ENCODE measurements at places on chromosomes 6 and 20. TPM values are rescaled to one million over a fixed set of nuclear protein-coding genes. Genes with fewer than 3 reads are reported as not detected.
A peak's percentile ranks its signal among the peaks of the same experiment; 100 is the strongest.

DNA sequence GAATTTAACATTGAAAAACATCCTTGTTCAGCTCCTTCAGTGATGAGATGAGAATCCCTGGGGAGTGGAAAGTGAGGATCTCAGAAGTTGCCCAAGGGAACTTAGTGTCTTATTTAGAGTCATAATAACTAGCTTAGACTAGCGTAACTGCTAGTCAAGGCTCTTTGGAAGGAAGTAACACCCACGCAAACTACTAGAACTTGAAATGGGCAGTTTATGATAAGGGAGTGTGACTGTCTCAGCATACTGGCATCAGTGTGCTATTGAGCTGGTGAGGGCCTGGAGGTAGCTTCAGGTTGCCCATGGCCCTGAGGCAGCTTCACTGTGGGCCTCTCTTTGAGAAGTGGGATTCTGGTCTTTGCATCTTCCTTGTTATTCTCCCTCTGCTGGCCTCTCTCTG lies 40.1 kb downstream of the SLX4IP start:
- no peak for DNase-seq

LINC00237 gene
- polyA plus RNA-seq = not detected

DNA sequence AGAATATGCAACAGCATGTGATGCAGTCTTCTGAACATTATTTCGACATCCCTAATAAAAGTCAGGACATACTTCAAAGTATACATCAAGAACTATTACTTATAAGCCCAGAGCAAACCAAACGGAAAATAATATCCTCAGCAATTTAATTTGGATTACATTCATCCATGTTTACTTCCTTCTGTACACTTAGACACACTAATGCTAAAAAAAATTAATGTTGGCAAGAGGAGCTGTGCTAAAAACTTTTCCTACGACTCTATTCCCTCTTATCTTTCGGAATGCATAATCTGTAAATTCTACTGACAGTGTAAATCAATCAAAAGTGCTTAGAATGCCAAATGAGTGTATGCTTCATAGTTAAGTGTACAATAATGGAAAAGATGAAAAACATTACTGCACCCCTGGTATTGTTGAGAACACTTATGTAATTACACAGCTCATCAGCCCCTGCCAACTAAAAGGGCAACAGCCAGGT lies 301.2 kb upstream of the HSF2 start:
- no peak for DNase-seq

GRCh38 chr20:41277049-41277448 lies 40.5 kb downstream of the ZHX3 start:
- DNase-seq = no peak

DNA sequence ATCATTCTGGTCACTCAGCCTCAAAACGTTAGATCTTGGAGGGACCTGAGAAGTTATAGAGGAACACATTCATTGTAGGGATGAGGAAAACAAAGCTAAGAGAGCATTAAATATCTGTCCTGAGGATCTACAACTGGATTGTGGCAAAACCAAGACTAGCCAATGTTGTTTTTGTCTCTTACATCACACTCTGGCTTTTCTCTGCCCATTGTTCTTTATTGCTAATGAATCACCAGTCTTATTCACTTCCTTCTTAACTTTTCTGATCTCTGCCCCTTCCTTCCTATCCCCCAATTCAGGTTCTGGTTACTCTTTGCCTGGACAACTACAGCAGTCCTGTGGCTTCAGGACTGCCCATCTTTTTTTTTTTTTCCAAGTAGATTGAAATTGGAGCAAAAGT lies 57.0 kb upstream of the PREP start:
- peak; percentile 12 for DNase-seq

DNA sequence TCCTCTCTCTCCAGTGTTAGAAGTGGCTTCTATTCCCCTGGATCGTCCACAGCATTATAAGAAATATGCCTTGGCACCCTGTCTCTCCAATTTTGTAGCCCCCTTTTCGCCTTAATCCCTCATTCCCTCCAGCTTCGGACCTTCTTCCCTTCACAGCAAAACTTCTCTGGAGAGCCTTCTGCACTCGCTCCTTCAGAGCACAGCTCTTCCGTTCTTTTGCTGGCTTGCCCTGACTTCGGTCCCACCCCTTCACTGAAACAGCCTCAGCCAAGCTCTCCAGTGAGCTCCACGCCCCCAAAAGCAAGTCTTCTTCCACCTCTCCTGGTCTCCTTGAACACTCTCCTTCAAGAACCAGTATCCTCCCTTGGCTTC lies 134.7 kb upstream of the RNF24 start:
- DNase-seq = peak; percentile 71

DNA sequence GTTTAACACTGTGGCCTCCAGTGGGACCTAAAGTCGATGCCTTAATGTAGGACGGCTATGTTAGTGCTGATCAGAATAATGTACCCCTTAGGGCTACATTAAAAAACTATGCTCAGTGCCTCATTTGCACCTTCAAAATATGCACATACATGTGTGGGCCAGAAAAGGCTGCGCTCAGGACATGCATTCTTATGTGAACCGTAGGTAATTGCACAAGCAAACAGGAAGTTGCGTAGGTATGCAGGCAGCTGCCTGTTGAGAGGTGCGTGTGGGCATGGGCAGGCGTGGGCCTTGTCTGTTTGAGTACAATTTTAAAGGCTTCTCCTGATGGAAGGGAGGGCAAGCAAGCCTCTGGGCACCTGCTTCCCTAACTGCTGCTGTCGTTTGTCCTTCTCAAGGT lies 116.2 kb upstream of the JAG1 start:
- no peak for DNase-seq

GRCh38 chr6:101668496-101669030 lies 275.1 kb downstream of the GRIK2 start:
- no peak for DNase-seq

GRCh38 chr6:87993356-87993755 lies 54.3 kb upstream of the SPACA1 start:
- DNase-seq = no peak

MATN4 gene
- 0.08 TPM for polyA plus RNA-seq

DNA sequence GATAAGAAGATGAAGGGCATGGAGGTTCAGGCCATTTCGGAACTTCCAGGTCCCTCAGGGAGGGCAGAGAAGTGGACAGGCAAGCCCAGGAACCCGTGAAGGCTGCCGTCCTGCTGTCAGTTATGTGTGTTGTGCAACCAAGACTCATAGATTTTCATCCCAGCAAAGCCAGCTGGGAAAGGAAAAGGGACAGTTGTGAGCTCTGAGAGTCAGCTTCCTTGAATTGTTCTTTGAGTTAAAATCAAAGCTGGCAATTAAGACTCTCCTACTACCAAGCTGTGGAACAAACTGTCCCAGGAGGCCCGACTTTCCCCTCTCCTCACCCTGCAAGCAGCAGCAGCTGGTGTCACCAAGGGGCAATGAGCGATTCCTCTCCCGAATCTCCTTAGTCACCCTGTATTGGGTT lies 46.3 kb upstream of the IYD start:
- DNase-seq = no peak

GRCh38 chr6:152595499-152595898 lies 41.7 kb downstream of the SYNE1 start:
- no peak for DNase-seq

RALGAPB gene
- polyA plus RNA-seq = 15.4 TPM

DNA sequence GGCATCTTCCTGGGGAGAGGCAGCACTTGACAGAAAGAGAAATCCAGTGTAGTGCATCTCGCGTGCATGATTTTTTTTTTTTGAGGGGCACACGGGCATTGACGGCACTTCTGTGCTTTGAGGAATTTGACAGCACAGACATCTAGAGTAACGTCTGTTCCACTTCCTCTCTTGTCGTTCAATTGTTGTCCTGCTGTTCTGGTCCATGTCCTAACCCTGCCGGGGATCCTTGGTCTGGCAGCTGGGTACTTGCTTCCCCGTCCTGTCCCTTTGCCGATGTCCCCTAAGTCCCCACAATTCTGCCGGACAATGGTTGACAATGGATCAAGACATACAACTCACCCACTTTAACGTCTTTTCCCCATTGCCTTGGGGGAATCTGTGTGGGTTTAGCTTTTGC lies 46.0 kb upstream of the NAA20 start:
- DNase-seq = no peak

DUSP15 gene
- polyA plus RNA-seq = 0.96 TPM

MAS1 gene
- not detected for polyA plus RNA-seq

- DNase-seq = no peak
These were observed 139.0 kb upstream of the SLC35B3 start for GRCh38 chr6:8574311-8574710.

GRCh38 chr6:15995493-15995892 lies 133.4 kb upstream of the MYLIP start:
- no peak for DNase-seq

Data from A549 (cell line).